B cell (primary cell): ENCODE measurements at places on chromosomes 5 and 9. TPM values are rescaled to one million over a fixed set of nuclear protein-coding genes. Genes with fewer than 3 reads are reported as not detected.

GRCh38 chr9:116466271-116467235, 220.6 kb upstream of the TRIM32 start:
- DNase-seq = no peak

GRCh38 chr5:134536876-134537275, 11.4 kb downstream of the JADE2 start:
- DNase-seq = no peak

- no peak for DNase-seq
Measured at GRCh38 chr9:94779693-94780290, 53.3 kb downstream of the AOPEP start.

DNA sequence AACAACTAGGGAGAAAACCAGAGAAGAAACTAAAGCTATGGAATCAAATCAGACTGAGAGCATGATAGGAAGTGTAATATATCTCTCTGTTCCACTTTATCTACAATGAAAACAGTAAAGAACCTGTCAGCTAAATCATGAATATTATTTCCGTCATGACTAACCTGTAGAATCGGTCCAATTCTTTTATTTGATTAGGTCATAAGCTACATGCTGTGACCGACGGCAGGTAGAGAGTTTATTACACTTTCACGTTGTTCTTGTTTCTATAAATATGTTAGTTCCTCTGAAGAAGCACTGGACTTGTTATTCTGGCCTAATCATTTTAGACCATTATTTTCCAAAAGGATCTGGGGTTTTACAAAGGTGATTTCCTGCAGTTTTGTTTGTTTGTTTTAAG, 91.1 kb downstream of the DMRTA1 start:
- no peak for DNase-seq

GRCh38 chr9:1554081-1555035, 460.8 kb upstream of the SMARCA2 start:
- DNase-seq = no peak

DNA sequence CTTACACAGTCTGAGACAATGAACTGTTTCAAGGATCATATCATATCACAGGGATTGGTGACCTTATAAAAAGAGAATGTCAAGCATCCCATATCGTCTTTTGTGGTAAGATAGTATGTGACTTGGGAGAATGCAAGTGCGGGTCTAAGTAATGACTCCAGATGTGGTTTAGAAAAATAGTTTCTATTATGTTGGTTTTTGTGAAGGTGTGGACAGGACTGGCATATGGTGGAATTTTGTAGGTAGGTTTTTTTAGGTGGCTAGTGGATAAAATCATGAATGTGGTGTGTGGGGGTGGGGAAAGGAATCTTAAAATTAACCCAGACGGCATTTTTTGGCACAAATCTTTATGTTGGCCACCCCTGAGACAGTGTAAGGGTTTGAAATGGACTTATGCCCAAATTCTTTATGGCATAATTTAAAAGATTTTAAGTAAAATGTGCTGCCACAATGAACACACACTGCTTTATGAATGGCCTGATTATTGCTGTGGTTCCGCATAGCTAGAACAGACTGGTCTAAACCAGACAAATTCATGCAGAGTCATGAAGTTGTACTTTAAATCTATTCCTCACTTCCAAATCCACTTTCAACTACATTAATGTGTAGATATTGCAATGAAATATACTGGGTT, 204.8 kb upstream of the HAPLN1 start:
- DNase-seq = no peak

DNA sequence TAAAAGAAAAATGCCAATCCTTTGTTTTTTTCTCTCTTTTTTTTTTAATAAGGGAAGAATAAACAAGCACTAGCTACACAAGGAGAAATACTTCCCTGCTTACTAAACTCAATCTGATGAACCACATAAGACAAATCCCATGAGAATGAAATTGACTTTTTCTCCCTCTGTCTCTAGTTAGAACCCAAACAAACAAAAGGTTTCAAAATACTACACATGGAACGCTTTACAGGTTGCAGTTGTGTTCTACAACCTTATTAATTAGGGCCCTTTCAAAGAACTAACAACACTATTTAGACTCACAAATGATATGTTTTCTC, 124.5 kb downstream of the PDE4D start:
- DNase-seq = no peak

DNA sequence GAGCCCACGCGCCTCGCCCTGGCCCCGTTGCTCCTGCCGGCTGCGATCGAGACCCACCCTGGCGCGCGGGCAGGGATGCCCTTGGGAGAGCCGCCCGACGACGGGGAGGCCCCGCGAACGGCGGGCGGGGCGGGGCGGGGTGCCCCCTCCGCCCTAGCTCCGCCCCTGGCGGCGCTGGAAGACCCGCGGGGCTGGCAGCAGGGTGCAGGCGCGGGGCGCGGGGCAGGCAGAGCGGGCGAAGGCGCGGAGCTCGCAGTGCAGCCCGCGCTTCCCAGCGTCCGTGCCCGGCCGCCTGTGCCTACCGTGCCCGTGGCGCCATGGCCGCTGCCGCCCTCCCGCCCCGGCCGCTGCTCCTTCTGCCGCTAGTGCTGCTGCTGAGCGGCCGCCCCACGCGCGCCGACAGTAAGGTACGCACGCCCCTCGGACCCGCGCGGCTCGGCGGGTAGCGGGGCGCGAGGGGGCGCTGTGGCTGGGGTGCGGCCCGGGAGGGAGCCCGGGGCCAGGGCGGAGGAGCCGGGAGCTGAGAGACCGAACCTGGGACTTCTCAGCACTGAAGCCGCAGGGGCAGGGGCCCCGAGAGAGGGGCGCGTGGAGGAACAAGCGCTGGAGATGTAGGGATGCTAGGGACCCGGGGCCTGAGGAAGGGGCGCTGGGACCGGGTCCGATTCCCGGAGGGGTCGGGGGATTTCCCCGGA, at the start of gene OLFML2A:
Gene OLFML2A, plus strand, starts transcription at position 180 of the 695 bp plus-strand sequence. Its CDS starts 138 bp downstream, at position 318.
- DNase-seq = peak; percentile 62

The PRDM12 gene
- total RNA-seq = not detected in 2 replicates

The OGN gene
- not detected in 2 replicates for total RNA-seq

The NELFB gene
- total RNA-seq = 55.8 and 56.9 TPM in 2 replicates
